ENCODE measurements at places on chromosomes 1 and 21. TPM values are rescaled to one million over a fixed set of nuclear protein-coding genes. Genes with fewer than 3 reads are reported as not detected.

SH2D5 gene
- total RNA-seq = 13.8 TPM

GRCh38 chr1:99702221-99702620, 56.3 kb downstream of the PALMD start:
- H3K36me3 ChIP-seq = peaks cover 14% of the 10 kb centered on the region
- H3K27me3 ChIP-seq = no peaks in the 10 kb centered on the region
- no peak overlapping the region for H3K4me3 ChIP-seq
- H3K27ac ChIP-seq = no peak overlapping the region
- H3K4me1 ChIP-seq = peaks cover 5% of the 10 kb centered on the region

GRCh38 chr1:189429610-189430009, 1048.1 kb downstream of the BRINP3 start:
- H3K27ac ChIP-seq = no peak overlapping the region
- H3K4me1 ChIP-seq = no peaks in the 10 kb centered on the region
- H3K36me3 ChIP-seq = no peaks in the 10 kb centered on the region
- H3K4me3 ChIP-seq = no peak overlapping the region

DNA sequence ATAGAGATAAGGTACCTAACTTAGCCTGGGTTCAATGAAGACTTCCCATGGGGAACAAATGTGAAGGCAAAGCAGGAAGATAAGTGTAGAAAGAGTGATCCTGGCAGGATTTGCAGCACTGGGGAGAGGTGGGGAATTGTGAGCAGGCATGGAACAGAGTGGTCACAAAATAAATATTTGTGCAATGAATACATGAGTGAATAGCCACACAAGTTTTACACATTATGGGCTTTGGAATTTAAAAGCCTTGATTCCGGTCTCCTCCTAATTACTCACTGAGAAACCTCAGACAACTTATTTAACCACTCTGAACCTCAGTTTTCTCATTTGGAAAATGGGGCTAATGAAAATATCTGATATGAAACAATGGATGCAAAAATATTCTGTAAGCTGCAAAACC, 148.3 kb downstream of the ELAVL4 start:
- H3K27ac ChIP-seq = no peak overlapping the region
- peaks cover 4% of the 10 kb centered on the region for H3K4me1 ChIP-seq

- H3K36me3 ChIP-seq = peaks cover 11% of the 10 kb centered on the region
- DNase-seq = no peak
Observed at GRCh38 chr1:30879126-30879786, 29.3 kb downstream of the SDC3 start.

GRCh38 chr21:43731476-43731875, 12.5 kb downstream of the PDXK start:
- no peak overlapping the region for H3K4me3 ChIP-seq
- H3K4me1 ChIP-seq = peaks cover 24% of the 10 kb centered on the region
- 0 out of 2 replicates have a peak, but pooled peaks cover under 1% of the 10 kb centered on the region for H3K36me3 ChIP-seq
